Tibial nerve (tissue), 4 donors: ENCODE measurements at places on chromosomes 16 and 17.
A peak's percentile ranks its signal among the peaks of the same experiment; 100 is the strongest.

DNA sequence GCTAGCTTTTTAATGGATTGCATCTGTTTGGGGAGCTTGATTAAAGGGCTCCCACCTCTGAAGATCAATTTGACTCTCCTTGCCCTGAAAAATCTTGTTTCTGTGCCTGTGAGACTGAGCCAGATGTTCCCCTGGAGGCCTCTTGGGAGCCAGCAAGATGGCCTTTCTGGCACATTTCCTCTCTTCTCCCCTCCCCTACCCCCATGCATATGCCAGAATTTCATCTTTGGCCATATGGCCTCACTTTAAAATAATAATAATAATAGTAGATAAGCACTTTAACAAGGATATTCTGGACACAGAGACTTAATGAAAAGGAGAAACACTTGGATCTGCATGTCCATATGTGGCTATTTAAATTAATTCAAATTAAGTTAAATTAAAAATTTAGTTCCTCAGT lies 144.1 kb upstream of the CES5A start:
- DNase-seq = no peak

- DNase-seq = no peak
Observed at GRCh38 chr17:51016099-51016498, 104.6 kb downstream of the SPAG9 start.

- no peak for DNase-seq
Observed at GRCh38 chr17:49381033-49381432, 19.0 kb upstream of the ZNF652 start.

GRCh38 chr17:42629411-42630009 lies 20.0 kb downstream of the TUBG1 start:
- no peak for DNase-seq

DNA sequence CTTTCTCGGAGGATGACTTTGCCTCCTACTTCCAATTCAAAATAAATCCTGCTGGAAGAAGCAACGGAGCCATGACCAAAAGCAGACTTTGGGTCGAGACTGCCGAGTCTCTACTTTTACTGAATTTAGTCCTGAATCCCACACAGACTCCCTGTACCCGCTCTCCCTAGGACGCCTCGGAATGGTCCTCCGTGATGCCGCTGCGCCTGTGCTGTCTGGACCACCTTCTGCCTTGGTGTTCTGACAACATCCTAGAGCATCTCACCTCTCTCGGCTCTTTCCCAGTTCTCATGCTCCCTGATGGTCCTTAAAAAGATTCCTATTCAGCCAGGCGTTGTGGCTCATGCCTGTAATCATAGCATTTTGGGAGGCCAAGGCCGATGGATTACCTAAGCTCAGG lies 181.1 kb upstream of the HSBP1 start:
- no peak for DNase-seq

DNA sequence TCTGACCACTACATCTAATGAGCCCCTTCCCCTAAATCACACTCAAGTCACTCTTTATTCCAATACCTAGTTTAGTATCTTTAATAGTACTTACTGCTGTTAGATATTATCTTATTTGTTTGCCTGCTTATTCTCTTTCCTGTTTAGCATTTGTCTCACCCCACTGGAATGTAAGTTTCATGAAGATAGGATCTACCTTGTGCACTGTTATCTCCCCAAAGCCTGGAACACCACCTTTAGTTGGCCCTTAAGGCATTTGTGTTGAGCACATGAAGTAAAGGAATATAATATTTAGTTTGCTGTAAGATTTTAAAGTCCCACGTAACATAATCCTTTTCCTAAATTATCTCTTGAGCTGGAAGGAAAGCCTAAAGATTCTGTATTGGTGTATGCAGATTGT lies 50.2 kb downstream of the VPS35L start:
- DNase-seq = no peak

DNA sequence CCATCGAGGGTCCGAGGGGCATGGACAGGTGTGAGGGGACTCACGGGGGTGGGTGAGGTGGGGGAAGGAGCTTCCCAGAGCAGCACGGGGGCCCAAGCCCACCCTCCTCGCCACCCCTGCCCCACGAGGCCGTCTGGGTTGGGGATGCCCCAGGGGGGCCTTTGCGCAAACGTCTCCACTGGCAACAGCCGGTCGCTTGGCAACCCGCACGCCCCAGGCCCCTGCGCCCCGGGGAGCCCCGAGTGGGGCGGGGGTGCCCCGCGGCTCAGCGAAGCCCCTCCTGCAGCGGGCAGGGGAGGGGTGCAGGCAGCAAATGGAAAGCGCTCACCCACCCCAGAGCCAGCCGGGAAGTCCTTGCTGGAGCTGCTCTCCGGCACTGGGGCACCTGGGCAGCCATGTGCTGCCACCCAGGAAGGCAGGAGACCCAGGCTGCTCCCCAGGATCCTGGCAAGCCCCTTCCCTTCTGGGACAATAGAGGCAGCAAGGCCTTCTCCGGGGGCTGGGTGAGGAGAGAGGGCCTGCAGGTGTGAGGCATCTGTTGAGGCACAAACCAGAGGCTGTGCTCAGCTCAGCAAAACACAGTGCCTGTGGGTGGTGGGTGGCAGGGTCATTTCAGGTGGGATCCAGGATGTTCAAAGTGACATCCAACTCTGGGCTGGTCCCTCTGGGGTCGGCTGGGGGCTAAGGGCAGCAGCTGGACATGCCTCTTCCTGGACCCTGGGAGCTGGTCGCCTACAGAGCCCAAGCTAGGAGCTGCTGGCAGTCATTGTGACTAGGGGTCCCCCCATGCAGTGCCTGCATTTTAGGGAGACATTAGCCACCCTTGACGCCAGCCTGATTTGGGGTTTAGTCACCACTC lies 80.9 kb upstream of the CBX4 start:
- no peak for DNase-seq

DNA sequence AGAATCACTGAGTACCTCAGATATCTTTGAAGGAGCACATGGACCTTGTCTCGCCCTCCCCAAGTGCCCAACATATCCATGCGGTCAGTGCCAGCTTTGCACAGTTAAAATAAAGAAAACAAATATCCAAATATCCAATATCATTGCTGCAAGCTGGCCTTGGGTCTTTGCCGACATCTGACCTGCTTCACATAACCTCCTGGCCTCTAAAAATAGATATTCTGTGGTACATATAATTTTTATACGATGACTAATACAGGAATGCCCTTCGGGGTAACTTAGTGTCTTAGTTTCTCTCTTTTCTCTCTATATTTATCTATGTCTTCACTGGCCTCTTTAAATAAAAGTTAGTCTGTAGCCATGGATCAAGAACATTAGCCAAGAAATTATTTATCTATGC lies 67.8 kb downstream of the MAF start:
- no peak for DNase-seq

- no peak for DNase-seq
Observed at GRCh38 chr17:46216682-46217081, 23.5 kb upstream of the KANSL1 start.

- DNase-seq = no peak
Observed at GRCh38 chr17:5672815-5673430, 88.6 kb upstream of the NLRP1 start.

DNA sequence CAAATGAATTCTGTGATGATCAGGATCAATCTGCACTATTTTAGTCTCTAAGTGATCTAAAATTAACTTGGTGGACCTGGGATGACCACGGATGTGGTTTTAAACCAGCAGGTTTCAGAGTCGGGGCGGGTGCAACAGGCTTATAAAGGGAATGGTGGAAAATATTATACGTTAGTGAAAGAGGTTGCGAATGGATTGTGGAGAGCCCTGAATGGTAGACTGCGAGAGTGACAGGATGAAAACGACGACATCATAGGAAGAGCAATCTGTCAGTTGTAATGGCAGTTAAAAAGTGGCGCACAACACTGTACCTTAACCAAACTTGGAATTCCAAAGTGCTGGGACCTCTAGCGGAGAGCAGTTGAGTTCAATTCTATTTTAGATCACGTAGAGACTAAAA lies 1.2 kb upstream of the CYB5B start:
- no peak for DNase-seq

- no peak for DNase-seq
Observed at GRCh38 chr17:39090908-39091665, 60.4 kb downstream of the PLXDC1 start.

GRCh38 chr17:82214012-82214628 lies 1.5 kb upstream of the CCDC57 start:
- DNase-seq = no peak

DNA sequence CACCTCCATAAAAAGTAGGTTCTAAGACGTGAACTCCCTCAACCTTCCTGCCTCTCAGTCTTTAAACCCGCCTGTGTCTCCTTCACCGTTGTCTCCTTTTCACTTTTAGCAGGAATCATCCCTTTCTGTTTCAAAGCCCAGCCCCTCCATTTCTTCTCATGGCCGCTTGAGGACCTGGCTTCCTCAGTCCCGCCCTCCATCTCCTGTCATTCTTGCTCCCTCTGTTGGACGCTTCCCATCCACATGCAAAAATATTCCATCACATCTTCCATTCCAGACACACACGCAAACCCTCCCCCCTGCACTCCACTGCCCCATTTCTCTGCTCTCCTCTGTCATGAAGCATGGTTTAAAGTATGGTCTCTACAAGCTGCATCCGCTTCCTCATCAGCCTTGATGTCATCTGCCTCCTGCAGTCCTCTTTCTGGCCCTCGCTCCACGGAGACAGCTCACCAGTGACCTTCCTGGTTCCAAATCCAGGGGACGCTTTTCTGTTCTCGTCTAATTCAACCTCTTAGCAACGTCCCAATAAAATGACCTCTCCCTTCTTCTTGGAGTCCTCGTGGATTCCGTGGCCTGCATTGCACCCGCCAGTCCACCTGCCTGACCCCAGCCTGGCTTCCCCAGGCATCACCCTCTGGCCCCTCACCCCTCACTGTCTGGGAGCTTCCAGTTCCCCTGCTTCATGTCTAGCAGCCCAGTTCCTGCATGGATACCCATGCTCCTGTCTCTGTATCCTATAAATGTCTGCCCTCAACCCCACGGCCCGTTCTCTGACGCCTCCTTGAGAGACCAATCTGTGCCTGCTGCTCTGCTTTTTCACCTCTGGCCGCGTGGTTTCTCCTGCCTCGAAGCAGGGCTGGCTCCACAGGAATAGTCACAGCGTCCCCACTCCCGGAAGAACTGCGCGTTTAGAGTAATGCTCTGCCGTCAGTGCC lies 26.2 kb downstream of the ANKRD40 start:
- peak; percentile 70 for DNase-seq

DNA sequence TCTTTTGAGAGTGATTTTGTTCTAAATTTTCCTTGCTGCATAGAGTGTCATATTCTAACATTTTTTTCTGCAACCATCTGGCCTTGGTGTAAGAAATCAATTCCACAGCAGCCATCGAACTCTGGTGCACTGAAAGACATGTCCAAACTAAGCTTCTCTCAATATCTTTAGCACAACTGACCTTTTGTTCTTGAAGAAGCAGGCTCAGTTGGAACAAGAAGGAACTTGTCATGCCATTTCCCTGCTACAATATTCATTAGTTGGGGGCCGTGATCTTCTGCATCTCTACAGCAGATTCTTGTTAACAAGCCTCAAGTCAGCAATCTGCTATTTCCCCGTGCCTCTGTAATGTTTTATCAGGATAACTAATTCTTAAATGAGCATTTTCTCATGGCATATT lies 1305.6 kb downstream of the CDH11 start:
- DNase-seq = no peak

GRCh38 chr16:11609474-11610120 lies 22.9 kb upstream of the LITAF start:
- no peak for DNase-seq

GRCh38 chr17:47884905-47885730 lies 10.9 kb upstream of the SP2 start:
- DNase-seq = no peak

- no peak for DNase-seq
Observed at GRCh38 chr17:11349106-11349505, 108.1 kb downstream of the SHISA6 start.
